ENCODE measurements at places on chromosomes 11 and 22. TPM values are rescaled to one million over a fixed set of nuclear protein-coding genes. Genes with fewer than 3 reads are reported as not detected.
A peak's percentile ranks its signal among the peaks of the same experiment; 100 is the strongest.

DNA sequence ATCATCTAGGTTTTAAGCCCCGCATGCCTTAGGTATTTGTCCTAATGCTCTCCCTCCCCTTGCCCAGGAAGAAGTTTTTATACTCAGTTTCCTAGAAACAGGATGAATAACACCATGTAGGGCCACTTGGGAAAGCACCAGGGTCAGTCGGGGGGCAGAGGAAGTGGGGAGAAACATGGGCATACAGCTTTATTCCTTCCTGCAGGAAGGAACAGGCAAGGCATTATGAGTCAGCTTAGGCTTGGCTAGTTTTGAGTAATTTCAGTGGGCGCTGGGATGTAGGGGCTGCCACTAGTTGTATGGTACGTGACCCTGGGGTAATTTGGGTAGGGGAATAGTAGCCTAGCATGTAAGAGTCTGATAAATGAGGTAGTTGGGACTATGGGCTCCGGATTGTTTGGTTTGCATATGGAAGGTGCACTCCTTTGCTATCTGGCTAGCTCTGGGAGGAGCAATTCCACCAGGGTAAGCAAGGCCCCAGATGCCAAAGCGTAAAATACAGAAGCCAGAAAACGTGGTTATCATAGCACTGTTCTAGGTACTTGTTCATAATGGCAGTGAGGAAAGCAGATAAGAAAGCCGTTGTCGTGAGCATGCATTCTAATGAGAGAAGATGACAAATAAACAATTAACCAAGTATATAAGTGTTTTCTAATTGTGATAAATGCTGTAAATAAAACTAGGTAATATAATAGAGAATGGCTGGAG, 24.8 kb downstream of the ACER3 start:
- H3K4me3 ChIP-seq = no peak overlapping the region
- no peaks in the 10 kb centered on the region for H3K27me3 ChIP-seq
- H3K4me1 ChIP-seq = peaks cover 25% of the 10 kb centered on the region
- H3K36me3 ChIP-seq = no peaks in the 10 kb centered on the region
- H3K27ac ChIP-seq = no peak overlapping the region

- H3K27ac ChIP-seq = no peak overlapping the region
- DNase-seq = no peak
- H3K4me3 ChIP-seq = no peak overlapping the region
- H3K4me1 ChIP-seq = no peaks in the 10 kb centered on the region
- H3K36me3 ChIP-seq = no peaks in the 10 kb centered on the region
- peaks cover 69% of the 10 kb centered on the region for H3K27me3 ChIP-seq
Observed at GRCh38 chr11:116602637-116602942, 170.2 kb downstream of the BUD13 start.

GRCh38 chr11:72216638-72217037, at the start of gene FOLR2:
FOLR2 (plus strand) TSS chr11:72216794; CDS start chr11:72218585, 1,791 bp downstream.
- peak within 1 kb of the TSS; percentile 30 for H3K4me3 ChIP-seq
- no peaks in the 10 kb centered on the region for H3K36me3 ChIP-seq
- DNase-seq = no peak
- no peaks in the 10 kb centered on the region for H3K4me1 ChIP-seq

KCNJ4 gene
- total RNA-seq = 45.7 TPM

DNA sequence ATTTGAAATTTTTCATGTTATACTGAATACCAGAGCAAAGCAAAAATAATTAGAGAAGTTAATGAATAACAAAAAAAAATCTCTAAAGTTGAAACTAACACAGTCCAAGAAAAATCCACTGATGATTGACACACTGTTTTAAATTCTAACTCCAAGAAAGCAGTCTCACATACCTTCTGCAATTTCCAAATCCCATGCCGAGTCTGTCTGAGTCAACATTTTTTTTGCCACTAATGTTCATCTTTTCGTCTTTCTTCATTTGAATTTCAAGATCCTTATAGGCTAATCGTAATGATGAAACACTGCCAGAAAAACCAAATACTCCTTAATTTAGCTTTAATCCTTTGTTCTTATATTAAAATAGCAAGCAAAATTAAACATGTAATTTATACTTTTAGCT, 39.5 kb downstream of the ARFGAP3 start:
- no peaks in the 10 kb centered on the region for H3K27me3 ChIP-seq
- peaks cover 56% of the 10 kb centered on the region for H3K36me3 ChIP-seq
- no peak for DNase-seq
- H3K4me3 ChIP-seq = no peak overlapping the region
- H3K4me1 ChIP-seq = peaks cover 24% of the 10 kb centered on the region

CYP2D6 gene
- total RNA-seq = 0.16 TPM

- H3K4me3 ChIP-seq = no peak overlapping the region
- no peak for DNase-seq
- no peaks in the 10 kb centered on the region for H3K4me1 ChIP-seq
- H3K27me3 ChIP-seq = peaks cover 42% of the 10 kb centered on the region
- H3K27ac ChIP-seq = no peak overlapping the region
Observed at GRCh38 chr11:13944016-13944415, 18.5 kb upstream of the SPON1 start.

DNA sequence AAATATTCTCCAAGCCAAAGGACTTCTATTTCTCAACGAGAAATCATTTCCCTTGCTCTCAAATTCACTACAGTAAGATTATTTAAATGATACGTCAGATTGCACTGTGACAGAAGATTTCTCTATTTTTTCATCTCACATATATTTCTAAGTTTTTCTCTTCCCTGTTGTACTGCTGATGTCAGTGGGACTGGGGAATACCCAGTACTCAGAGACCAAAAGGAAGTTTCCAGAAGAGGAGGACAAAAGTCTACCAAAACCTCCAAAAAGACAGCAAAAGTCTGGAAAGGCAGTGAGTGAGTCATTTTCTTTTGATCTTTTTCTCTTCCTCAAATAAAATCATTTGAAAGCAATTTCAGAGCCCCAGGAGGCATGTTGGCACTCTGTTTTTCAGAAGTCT, 149.8 kb upstream of the PITPNB start:
- H3K27me3 ChIP-seq = no peaks in the 10 kb centered on the region
- H3K27ac ChIP-seq = no peak overlapping the region
- no peaks in the 10 kb centered on the region for H3K36me3 ChIP-seq

Data from left ventricle myocardium inferior (tissue), 1 donor.